HCEC 1CT (cell line): ENCODE measurements at places on chromosomes 4 and X.

GRCh38 chr4:139950568-139950967 lies 203.4 kb downstream of the MAML3 start:
- no peak for DNase-seq

DNA sequence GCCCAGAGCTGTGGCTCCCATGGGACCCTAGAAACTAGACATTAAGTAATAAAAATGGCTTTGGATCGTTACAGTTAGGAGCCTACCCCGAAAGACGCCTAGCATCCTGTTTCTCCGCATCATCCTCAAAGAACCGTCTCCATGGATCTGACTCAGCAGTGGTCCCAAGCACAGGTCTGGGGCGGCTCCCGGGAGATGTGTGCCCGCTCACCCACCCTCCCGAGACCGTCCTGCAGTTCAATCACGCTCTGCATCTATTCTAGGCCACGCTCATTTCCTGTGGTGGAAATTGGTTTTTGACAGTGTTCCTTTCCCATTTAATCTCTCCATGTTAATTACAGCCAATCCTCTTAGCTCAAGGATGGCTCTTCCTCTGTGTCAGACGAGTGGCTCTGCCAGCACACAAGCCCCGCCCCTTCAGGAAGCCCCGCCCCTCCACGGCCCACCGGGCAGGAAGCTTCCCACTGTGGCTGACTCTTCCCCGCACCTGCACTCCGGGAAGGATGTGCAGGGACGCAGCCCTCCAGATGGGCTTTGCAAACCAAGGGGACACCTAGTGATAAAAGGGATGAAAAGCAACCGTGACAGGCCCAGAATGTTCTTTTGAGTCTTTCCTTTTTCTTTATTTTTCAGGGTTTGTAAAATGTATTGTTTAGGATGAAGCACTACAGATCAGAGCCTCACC lies 34.5 kb upstream of the HELT start:
- DNase-seq, result peak; percentile 3

DNA sequence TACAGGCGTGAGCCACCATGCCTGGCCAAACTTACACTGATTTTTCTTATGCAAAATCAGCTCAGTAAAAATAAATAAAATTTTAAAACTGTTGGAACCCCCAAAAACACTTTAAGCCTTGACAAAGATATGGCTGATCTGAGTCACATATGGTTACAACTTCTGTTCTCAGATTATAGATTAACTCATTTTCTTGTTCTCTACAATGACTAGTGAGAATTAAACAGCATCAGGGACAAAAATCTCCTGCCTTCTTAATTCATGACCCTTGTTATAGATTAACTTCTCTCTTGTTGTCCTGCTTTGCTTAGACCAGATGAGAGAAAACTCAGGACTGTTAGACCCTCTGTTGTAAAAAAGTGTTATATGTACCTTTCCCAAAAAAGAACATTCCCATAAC lies 24.2 kb upstream of the EXOC1L start:
- DNase-seq, result no peak

- no peak for DNase-seq
Observed at GRCh38 chr4:42404001-42404400, 6.7 kb downstream of the SHISA3 start.

- DNase-seq, result peak; percentile 61
Observed at GRCh38 chr4:78864405-78865024, 74.7 kb downstream of the PAQR3 start.
